ENCODE measurements at places on chromosomes 5 and 9. TPM values are rescaled to one million over a fixed set of nuclear protein-coding genes. Genes with fewer than 3 reads are reported as not detected.

GRCh38 chr5:143229896-143230675, 173.4 kb downstream of the NR3C1 start:
- no peak for DNase-seq

Gene LCNL1
- 0.11 TPM for polyA plus RNA-seq

Gene SLC6A18
- 1.2 TPM for polyA plus RNA-seq

DNA sequence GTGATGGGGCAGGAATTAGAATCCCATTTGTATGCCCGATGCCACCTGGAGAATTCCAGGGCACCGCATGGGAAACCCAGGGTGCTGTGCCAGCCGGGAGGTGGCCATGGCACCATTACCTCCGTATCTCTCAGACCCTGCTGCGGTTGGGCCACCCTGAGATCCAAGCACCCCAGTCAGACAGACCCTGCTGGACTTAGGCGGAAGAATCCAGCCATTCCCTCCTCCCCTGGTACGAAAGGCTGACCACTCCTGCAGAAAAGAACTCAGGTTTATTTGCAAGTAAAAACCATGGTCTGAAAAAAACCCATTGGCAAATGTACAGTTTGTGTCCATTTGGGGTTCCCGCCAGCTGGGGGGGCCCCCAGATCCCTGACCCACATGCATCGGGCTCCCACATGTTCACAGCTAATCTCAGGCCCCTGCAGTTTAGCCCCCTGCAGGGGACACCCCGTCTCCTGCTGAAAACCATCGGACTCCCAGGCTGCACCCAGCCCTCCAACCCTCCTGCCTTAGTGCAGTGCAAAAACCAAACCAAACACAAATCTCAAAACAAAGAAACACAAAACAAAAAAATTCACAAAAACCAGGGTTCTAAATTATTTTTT, 23.6 kb upstream of the SARDH start:
- DNase-seq, result no peak

Gene TRIM36
- polyA plus RNA-seq, result 3.5 TPM

Measured in left renal pelvis (tissue), 4 donors.